ENCODE measurements at places on chromosomes 2 and 18.
A peak's percentile ranks its signal among the peaks of the same experiment; 100 is the strongest.

DNA sequence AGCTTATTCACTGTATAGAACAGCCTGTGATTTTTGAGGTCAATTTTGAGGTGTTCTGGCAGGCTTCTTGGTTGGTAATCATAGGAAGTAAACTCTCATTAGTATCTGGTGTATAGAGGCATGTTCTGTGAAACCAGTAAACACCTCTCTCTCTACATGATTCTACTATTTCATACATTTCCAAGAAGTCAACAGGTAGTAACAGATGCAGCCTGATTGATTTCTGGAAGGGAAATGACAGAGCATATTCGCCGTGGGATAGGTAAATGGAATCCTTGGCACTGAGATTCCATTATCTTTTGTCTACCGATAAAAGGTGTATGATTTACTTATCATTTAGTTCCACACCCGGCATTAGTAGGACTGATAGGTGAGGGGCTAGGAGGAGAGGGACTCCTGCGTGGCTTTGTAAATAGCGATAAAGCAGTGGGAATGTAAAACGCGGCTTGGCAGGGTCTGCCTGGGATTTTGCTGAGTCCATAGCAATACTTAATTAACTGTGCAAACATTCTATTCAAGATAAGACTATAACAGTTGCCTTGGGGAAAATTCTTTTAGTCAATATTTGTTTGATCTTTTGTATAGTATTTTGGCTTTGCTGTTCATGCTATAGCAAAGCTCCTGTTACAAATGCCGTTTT, 32.3 kb downstream of the LYPD6B start:
- no peak for DNase-seq

- DNase-seq = peak; percentile 39
Observed at GRCh38 chr2:108640731-108641130, 78.6 kb upstream of the RANBP2 start.

GRCh38 chr2:14751581-14751980, 119.1 kb downstream of the LRATD1 start:
- no peak for DNase-seq

GRCh38 chr2:193985272-193985671, 1671.8 kb upstream of the SLC39A10 start:
- DNase-seq = no peak

DNA sequence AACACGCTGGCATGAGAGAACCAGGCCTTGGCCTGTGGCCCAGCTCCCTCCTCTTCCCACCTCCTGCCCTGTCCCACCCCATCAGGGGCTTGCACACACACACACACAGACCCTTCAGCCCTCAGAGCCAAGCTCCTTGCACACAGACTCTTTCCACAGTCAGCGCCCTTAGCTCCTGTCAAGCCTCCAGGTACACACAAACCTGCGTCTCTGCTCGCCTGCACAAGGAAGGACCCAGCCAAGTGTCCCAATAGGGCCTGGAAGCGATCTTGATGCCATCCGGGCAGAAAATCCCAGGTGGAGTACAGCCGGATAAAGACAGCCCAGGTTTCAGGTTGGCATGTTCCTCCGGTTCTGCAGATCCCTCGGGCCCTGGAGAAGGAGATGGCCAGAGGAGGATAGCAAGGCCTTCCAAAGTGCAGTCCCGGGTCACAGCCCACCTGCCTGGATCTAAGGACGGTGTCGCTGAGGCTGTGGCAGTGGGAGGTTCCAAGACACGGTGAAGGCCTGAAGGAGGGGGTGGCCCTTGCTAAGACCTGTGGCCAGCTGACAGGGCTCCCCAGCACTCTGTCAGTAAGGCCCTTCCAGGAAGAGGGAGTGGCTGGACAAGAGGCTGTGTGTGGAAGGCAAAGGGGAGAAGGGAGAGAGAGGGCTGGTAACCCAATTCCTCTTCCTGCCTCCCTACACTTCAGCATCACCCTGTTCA, 18.5 kb upstream of the STEAP3 start:
- no peak for DNase-seq

Data from urothelium cell line (cell line).